Neural progenitor cell (in vitro differentiated cells): ENCODE measurements at places on chromosomes 3 and 15. TPM values are rescaled to one million over a fixed set of nuclear protein-coding genes. Genes with fewer than 3 reads are reported as not detected.

Gene IQCB1
- 53.7 and 89.6 TPM in 2 replicates for total RNA-seq

Gene NAA50
- total RNA-seq: 191 and 208 TPM in 2 replicates

Gene AADACL2
- total RNA-seq: not detected in 2 replicates

Gene GABRA5
- total RNA-seq: 3.0 and 4.4 TPM in 2 replicates

Gene PATL2
- total RNA-seq: 0.68 TPM in 1 of 2 replicates, not detected in the other

Gene HHATL
- not detected in 2 replicates for total RNA-seq

Gene GOLGA8N
- total RNA-seq: 0.09 and 0.26 TPM in 2 replicates

Gene TMCC1
- total RNA-seq: 26.2 and 29.8 TPM in 2 replicates

Gene NRG4
- 0.06 and 0.36 TPM in 2 replicates for total RNA-seq

Gene ITIH1
- total RNA-seq: not detected in 2 replicates

Gene SCN5A
- 3.9 and 4.6 TPM in 2 replicates for total RNA-seq

Gene REC114
- not detected in 2 replicates for total RNA-seq

Gene NUSAP1
- total RNA-seq: 388 and 525 TPM in 2 replicates

Gene C3orf85
- not detected in 2 replicates for total RNA-seq

GRCh38 chr3:142907996-142908395, 19.1 kb upstream of the PCOLCE2 start:
- no peak for DNase-seq

GRCh38 chr3:179716226-179716625, 63.4 kb downstream of the USP13 start:
- DNase-seq: no peak

DNA sequence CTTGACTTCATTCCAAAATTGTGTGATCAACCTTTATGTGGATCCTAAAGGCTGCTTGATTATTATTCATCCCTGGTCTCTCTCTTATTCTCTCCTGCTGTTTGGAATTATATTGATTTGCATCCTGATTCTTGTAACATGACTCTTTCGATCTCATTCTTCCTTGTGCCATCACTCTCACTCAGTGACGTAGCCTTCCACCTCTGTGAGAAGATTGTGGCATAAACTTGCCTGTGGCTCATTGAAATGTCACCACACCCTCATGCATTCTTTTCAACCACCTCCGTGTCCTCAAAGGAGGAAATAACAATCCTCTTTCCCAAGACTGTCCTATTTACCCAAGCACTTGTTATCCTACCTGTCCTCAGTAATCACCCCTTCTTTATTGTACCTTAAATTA, 41.3 kb upstream of the GCNT3 start:
- DNase-seq: no peak

GRCh38 chr15:101652786-101653430, 727 bp upstream of the TM2D3 start:
- no peak for DNase-seq

DNA sequence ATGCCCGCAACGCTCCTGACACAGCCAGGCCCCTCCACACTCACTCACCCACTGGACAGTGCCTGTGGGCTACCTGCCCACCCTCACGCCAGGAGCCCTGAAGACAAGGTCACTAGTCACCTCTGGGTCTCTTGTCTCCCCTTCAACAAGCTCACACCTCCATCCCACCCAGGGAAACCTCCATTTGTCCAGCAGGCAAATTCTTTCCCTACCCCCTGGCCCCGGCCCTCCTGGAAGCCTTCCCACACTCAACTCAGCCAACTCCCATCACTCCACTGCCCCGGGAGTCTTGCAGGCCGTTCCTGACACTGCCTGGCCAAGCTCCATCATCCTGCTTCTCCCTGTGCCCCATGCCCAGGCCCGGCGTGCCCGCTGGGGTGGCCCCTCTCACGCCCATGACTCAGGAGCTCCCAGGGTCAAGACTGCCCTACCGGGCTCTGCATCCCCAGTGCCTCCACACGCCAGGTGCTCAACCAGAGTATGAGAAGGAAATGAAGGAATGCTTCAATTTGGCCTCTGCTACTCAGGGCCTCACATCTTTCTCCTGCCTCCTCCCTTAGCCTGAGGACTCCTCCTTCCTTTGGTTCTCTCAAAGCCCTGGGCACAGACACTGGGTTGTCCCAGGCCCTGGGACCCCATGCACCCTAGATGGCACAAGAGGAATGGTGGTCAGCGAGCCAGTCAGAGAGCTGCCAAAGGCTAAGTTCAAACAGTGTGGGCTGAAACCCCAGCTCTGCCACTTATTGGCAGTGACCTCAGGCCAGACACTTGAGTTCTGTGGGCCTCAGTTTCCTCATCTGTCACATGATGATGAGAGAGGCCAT, 88.6 kb downstream of the SEC22A start:
- DNase-seq: no peak

DNA sequence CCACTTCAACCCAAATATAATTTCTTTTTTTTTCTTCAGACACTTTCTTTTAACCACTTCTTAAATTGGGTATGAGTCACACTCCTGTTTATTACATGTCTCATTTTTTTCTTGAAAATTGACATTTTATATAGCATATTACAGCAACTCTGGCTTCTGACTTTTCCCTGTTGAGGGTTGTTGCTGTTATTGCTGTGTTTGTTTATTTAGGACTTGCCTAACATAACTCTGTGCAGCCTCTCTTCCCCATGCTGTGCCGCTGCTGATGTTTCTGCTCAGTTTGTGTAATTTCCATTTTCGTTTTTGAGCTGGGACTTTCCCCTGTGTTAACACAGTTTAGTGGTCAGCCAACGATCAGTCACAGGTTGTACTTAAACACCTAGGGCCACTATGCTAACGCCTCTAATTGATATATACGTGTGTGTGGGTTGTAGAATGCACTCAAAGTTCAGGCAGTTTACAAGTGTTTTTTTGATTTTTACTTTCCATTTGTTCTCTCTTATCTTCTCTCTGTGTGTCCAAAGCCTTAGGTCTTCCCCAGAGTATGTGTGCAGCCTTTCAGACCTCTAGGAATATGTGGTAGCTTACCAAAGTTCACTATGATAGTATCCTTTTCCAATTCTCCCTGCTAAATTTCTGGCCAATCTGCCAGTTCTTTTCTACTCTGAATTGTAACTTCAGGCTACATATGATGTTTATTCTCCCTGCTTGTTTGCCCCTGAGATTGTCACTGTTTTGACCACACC, 337.2 kb downstream of the ZBTB20 start:
- DNase-seq: no peak

DNA sequence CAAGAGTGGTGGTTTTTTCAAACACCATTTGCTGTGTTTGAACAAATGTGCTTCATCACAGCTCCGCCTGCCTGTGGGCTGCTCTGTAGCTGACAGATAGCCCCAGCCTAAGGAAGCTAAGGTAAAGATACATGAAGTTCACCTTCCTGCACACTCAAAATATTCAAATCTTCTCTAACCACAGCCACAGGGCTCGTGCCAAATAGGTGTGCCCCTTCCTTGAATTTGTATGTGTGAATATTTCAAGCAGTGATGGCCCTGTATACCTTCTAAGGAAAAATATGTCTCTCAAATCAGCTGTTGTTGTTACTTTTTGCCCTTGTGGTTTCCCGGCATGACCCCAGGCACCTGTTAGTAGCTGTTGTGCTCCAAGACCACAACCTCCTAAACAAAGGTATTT, 92.8 kb downstream of the CCNL1 start:
- no peak for DNase-seq

- no peak for DNase-seq
These were observed 55.4 kb downstream of the RARB start for GRCh38 chr3:25483456-25483855.

DNA sequence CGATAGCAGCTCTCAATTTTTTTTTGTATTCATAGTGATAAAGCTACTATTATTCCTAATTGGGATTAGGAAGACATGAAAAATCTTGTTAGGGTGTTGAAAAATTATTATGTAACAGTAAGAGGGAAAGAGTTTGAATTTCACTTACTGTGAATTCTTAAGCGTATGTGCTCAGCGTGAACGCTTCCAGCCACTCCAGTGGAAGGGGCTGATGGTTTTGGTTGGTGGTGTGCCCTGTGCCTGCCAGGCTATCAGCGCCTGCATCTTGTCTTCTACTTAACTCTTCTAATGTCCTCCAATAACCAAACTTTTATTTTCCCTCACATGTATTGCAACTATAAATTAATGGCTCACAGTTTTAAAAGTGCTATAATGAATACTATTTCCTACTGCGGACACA, 22.5 kb downstream of the CDIN1 start:
- no peak for DNase-seq

GRCh38 chr15:67156834-67157233, 91.4 kb downstream of the SMAD3 start:
- DNase-seq: no peak

GRCh38 chr15:95142531-95142930, 911.2 kb downstream of the MCTP2 start:
- DNase-seq: no peak

GRCh38 chr15:89740137-89740536, 10.9 kb downstream of the MESP1 start:
- DNase-seq: peak; percentile 68

DNA sequence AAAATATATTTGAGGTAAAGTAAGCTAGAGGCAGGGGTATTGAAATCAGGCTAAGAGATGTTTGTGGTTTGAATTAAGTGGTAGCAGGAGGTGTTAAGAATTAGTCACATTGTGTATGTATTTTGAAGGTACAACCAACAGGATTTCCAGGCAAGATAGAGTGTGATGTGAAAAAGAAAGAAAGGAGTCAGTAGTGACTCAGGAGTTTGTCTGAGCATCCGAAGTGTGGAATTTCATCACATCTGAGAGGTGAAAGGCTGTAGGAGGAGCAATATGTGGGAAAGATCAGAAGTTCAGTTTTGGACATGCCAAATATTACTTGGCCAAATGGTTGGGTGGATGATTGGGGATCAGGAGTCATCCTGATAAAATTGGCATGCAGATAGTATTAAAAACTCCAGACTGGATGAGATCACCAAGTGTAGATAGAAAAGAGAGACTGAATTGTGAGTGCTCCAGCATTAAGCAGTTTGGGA, 32.1 kb upstream of the EBLN2 start:
- DNase-seq: no peak

DNA sequence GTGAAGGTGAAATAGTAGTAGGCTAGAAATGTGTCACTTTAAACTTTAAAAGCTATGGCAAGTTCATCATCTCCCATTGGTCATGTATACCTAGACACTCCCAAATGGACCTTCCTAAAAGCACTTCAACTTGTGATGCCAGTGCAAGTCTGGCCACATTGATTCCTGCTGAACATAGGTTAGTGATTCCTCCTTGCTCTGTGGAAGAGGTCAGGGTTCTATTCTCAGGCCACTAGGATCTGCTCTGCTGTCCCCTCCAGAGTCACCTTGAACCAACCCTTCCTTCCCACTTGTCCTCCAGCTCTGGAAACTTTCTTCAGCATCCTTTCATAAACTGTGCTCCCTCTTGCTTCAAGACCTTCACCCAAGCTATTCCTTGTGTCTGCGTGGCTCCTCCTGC, 301.7 kb downstream of the RPLP1 start:
- DNase-seq: no peak
